T47D (cell line): ENCODE measurements at places on chromosomes 6 and 20.

- no peak for DNase-seq
Measured at GRCh38 chr6:37938909-37939308, 119.4 kb downstream of the ZFAND3 start.

DNA sequence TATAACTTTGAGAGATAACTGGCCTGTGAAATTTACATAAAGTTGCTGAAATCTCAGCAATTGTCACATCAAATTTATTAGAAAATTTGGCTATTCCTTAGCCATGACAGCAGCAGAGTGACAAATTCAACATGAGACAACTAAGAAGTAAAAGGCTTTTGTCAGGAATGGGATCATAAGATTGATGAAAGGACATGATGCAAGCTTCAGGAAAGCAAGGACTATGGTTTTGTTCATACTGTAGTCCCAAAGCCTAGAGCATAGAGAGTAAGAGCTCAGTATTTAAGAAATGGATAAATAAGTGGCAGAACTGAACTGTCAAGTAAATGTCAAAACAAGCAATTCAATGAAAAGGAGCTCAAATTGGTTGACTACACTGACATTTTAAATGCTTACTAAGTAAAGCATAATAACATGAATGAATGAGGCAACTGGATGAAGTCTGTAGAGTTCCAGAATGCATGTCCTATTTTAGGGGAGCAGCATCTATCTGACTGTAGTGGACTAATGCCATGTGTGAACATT lies 12.6 kb downstream of the PGM3 start:
- DNase-seq, result no peak

GRCh38 chr20:704726-705125 lies 29.1 kb upstream of the SCRT2 start:
- no peak for DNase-seq

- peak; percentile 77 for DNase-seq
Measured at GRCh38 chr20:46022411-46023147, 6.4 kb upstream of the SLC12A5 start.

DNA sequence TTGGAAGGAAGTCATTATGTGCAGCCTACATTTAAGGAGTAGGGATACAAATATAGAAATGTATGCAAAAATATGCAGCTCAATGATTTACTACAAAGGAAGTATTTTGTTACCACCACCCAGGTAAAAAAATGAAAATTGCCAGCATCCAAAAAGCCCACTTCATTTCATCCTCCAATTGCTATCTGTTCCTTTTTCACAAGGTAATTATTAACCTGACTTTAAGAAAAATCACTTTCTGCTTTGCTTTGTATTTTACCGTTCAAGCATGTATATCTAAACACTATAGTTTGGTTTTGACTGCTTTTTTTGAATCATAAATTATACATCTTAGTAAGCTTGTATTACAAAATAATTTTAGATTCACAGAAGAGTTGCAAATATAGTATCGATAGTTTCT lies 768.5 kb upstream of the GJE1 start:
- DNase-seq, result no peak

- DNase-seq, result no peak
Measured at GRCh38 chr6:84777888-84778287, 13.5 kb upstream of the TBX18 start.

DNA sequence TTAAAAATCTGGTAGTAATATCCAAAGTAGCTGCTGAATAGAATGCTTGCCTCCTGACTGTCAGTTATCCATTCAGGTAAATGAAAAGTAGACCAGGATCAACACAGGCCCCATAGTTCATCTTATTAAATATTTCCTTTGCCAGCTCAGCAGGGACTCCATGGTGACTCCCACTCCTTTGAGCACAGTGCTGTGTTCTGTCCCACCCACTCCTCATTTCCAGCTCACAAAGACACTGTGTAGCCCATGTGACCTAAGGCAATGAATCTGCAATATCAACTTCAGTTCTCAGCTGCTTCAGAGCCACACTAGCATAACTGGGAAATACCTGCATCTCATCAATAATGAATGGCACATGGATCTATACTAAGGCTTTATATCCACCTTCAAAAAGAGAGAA lies 189.5 kb upstream of the MANEA start:
- DNase-seq, result no peak

DNA sequence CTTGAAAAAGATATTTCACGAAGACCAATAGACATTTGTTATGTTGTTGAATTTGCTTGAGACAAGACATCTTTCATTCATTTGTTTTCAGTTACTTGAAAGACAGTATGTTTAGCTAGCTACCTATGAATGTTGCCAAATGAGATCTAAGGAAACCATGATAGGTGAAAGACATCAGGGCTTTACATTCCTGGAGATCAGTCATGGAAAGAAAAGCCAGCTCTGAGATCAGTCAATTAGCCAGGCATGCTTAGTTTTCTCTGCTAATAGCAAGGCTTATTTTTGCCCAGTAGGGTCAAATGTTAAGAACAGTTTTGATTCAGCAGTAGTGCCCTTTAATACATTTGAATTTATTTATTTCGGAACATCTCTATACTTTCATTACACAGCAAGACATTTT lies 116.5 kb upstream of the EDN1 start:
- no peak for DNase-seq

- no peak for DNase-seq
Measured at GRCh38 chr6:135159531-135159930, 21.6 kb upstream of the MYB start.

- no peak for DNase-seq
Measured at GRCh38 chr20:46809706-46810360, 84.8 kb upstream of the EYA2 start.

GRCh38 chr6:23320471-23321015 lies 751.2 kb downstream of the HDGFL1 start:
- DNase-seq, result no peak

DNA sequence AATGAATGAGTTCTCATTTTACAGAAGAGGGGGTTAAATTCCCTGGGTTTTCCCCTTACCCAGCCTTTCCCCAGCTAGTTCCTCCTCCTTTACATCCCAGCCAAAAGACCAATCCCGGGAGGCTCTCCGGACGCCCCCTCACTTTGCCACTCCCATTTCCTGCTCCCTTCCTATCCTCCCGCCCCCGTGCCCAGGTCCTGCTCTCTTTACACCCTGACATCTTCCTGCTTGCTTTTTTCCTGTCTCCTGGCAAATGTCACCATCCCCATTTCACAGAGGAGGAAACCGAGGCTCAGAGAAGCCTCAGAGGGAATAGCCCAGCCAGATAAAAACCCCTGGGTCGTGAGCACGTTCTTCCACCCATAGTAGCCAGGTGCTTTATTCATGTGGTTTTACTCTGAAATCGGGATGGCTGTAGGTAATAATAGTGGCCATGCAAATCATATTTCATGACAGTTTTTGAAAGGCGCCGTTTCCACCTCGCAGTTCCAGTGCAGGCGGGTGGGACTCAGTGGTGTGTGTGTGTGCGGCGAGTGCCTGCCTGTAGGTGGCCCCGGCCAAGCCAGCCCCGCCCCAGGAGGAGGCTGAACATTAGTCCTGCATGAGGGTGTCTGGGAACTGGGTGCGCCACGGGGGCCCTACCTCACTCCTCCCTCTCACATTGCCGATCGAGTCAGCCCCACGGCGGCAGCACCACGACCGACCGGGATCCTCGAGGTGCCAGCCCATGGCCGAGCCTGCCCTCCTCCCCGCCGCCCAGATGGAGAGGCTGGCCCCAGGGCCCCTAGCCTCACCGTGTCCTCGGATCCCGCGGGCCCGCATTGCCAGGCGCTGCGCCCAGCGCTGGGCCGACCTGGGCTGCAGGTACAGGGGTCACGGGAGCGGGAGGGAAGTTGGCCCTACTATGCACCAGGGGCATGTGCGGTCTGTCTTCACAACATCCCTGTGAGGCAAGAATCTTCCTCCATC lies at the start of gene ARHGAP40:
ARHGAP40 (plus strand) TSS at position 594 of the 969 bp plus-strand sequence.
- DNase-seq, result peak; percentile 78

DNA sequence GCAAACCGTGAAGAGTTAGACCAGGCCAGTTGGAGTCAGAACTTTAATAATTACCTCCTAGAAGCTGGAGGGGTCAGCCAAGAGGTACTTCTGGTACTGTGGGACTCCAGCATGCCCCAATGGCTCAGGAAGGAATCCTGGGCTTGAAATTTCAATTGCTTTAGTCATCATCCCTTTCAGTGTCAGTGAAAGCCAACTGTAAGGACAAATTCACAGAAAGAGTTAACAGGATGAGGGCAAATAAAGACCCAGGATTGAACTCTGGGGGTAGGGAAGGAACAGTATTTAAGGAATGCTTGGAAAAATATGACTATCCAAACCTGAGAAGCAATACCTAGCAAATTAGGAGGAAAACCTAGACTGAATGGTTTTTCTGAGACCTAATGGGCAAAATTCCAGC lies 735.1 kb upstream of the MARCKS start:
- DNase-seq, result no peak

GRCh38 chr6:84788689-84789088 lies 24.3 kb upstream of the TBX18 start:
- no peak for DNase-seq

DNA sequence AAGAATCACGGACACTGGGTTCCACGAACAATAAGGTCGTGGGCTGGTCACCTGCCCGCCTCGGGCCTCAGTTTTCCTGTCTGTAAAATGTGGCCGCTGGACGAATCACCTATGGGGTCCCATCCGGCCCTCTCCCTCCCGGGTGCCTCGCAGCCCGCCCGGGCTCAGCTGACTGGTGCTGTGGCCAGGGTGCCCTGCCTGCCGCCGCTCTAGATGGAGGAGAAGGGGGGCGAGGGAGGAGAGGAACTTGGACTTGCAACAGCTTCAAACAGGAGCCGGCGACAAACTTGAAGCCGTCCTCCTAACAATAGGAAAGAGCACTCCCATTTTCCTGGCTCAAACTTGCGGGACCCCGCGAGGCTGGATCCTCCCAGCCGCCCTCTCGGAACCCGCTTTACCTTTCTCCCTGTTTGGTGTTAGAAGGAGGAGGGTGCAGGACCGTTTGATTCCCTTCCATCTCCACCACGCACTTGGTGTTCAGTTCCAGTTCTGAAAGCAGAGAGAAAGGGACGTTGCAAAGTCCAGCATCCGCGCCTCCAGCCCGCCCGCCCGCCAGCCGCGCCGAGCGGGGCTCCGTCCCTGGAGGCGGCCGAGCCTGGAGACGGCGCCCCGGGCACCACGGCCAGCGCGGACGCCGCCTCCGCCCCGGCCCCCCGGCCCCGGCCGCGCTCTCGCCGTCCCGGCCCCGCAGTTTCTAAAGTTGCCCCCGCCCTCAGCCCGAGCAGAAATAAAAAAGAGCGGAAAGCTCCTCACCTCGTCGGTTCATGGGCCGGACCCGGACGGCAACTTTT lies 584 bp downstream of the KIF13A start:
- DNase-seq, result peak; percentile 54

GRCh38 chr6:69096681-69097080 lies 461.6 kb downstream of the ADGRB3 start:
- no peak for DNase-seq

GRCh38 chr6:30776390-30777154 lies 32.2 kb upstream of the IER3 start:
- no peak for DNase-seq

DNA sequence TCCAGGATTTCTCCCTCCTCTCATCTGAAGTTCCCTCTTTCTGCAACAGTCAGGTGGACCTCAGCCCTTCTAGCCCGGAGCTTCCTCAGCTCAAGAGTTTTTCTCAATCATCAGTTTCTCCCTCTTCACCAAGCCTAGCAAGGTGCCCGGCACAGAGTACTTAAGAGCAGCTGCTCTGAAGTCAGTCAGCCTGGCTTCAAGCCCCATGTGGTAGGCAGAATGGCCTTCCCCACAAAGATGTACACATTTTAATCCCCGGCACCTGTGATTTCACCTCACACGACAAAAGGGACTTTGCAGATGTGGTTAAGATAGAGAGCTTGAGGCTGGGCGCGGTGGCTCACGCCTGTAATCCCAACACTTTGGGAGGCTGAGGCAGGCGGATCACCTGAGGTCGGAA lies 15.1 kb upstream of the RBPJL start:
- no peak for DNase-seq

DNA sequence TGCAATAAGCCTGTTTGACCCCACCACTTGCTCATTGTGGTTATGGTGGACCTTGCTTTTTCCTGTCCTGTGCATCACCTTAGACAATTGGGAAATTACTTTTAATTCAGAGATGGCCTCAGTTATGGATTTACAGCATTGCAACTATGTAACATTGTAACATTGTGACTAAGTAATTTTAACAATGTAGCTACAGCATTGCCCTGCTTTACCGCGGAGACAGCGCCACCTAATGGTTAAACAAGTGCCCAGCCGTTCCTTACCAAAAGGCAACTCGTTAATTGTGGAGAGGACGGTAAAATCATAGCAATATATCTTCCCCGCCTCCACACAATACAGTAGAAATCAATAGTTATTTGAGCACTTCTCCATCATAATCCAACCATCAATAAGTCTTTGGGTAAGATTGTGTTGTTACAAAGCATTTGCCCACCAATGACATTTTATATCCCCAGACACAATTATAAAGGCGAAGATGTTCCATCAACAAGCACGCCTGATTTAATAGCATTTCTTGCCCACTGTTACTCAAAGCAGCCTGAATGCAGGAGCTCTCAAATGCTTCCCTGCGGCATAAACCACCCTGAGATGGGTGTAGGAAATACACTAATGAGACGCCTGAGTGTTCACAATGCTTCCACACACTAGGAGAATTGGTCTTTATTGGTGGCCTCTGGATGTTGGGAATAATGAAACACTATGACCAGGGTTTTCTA lies 93.7 kb downstream of the PROKR2 start:
- DNase-seq, result peak; percentile 66

DNA sequence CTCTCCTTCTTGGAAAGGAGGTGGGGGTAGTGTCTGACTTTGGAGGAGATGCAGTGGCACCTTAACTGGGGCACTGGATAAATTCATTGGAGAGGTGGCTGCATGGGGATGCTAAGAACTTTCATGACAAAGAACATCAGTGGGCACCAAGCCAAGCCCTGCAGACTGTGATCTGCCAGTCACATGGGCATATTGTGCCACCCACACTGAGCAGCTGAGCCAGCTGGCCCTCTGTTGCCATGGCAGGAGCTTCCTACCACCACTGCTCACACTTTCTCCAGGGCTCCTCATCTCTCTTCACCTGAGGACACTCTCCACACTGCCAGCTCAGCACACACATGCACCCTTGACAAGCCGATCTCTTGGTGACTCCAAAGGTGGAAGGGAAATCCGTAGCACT lies 715.6 kb downstream of the QKI start:
- no peak for DNase-seq

DNA sequence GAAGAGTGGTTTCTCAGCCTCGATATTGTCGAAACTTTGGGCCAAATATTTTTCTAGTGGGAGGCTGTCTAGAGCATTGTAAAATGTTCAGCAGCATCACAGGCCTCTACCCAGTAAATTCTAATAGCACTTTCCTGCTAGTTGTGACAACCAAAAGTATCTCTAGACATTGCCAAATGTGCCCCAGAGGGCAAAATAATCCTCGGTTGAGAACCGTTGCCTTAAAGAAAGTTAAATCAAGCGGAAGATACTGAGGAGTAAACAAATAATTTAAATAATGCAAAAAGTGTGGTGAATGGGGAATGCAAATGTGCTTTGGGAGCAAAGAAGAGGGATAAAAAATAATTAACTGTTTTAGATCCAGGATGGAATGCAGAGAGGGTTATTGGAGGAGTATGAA lies 106.4 kb upstream of the ASCC3 start:
- DNase-seq, result no peak

GRCh38 chr6:91509711-91510110 lies 922.8 kb upstream of the MAP3K7 start:
- no peak for DNase-seq

GRCh38 chr20:38790200-38791053 lies 15.1 kb upstream of the PPP1R16B start:
- DNase-seq, result peak; percentile 60

GRCh38 chr20:37395410-37395797 lies 49.5 kb downstream of the SRC start:
- DNase-seq, result no peak
